ENCODE measurements at places on chromosomes 7 and 10.

GRCh38 chr10:13773496-13774170 lies 186.9 kb downstream of the PRPF18 start:
- DNase-seq: no peak

DNA sequence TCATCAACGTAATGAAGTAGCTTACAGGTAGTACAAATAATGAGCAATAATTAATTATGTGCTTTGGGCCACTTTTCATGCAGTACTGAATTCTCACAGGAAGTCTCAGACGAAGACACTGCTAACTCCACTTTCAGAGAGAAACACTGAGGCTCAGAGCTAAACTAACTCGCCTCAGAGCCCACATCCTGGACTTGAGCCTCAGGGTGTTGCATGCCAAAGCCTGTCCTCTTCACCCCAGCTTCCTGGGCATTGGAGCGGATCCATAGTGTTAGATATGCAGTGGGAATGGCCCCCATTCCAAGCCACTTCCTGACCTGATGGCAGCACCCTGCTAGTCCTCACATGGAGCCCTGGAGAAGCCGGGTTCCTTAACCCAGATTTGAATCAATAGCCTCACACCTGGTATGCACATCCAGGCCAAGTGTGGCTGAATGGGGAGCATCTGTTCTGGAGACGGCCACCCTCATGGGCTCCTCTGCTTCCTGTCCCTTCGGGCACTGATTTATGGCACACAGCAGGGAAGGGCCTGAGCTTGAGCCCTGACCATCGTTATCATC lies 265.1 kb upstream of the ZNF32 start:
- DNase-seq: no peak

- DNase-seq: no peak
These were observed 30.7 kb downstream of the CUL2 start for GRCh38 chr10:35059481-35059880.

DNA sequence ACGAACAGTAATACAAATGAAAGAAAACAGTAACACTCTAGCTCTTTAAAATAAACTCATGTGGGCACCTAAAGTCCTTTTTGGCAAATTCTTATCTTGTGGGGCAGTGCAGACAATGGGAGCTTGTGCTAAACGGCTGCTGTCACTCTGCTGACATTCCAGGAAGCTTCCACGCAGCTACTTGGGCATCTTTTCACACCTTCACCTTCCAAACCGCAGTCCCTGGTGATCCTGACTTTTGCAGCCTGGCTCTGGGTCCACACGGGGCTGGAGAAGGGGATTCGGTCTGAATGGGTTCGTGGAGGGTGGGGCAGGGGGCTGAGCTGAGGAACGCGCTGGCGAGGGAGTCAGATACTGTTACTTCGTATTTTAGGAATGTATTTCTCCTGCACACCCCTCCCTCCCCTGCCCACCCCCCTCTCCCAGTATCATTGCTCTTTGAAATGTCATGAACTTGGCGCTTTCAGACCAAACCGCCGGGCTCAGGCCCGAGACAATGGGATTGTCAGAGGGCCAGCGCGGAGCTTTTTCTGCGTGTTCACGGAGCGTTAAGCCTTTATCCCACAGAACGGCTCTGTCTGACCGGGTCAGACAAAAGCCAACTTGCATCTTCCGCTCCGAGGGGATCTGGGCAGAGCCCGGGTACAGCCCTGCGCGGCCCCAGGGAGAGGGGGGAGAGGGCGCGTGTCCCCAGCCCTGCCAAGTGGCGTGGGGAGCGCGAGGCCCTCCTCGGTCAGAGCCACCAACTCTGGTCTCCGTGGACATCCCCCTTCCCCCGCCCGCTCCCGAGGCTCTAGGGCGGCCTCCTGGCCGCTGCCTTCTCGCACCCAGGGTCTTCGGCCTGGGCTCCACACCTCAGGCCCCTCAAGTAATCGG lies 76.7 kb upstream of the EN2 start:
- no peak for DNase-seq

DNA sequence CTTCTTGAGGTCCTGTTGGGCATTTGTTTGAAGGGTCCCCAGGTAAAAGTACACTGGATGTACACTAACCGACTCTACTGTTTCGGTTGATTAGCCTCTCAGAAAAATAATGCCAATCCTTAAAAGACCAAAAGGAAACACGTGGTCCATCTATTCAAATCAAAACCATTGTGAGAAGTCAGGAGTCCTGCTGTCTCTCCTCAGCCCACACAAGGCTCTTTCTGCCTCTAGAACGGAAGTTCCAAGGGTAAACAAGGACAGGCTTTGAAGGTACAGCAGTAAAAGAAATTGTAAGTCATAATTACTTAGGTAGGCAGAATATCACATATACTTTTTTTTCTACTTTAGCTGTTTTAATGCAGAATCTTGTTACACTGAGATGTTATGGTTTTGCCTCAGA lies 71.7 kb upstream of the TPK1 start:
- no peak for DNase-seq

- DNase-seq: no peak
These were observed 134.3 kb downstream of the PLXNA4 start for GRCh38 chr7:132441935-132442334.

- no peak for DNase-seq
These were observed 10.6 kb downstream of the PLEKHS1 start for GRCh38 chr10:113762083-113762482.

- no peak for DNase-seq
These were observed 134.3 kb upstream of the PDE1C start for GRCh38 chr7:32204361-32205018.

- no peak for DNase-seq
These were observed 291.6 kb upstream of the KIAA1217 start for GRCh38 chr10:23917251-23917840.

- DNase-seq: no peak
These were observed 2.2 kb upstream of the DLX5 start for GRCh38 chr7:97026715-97027426.

GRCh38 chr10:53463539-53463938 lies 691.0 kb upstream of the MBL2 start:
- no peak for DNase-seq

DNA sequence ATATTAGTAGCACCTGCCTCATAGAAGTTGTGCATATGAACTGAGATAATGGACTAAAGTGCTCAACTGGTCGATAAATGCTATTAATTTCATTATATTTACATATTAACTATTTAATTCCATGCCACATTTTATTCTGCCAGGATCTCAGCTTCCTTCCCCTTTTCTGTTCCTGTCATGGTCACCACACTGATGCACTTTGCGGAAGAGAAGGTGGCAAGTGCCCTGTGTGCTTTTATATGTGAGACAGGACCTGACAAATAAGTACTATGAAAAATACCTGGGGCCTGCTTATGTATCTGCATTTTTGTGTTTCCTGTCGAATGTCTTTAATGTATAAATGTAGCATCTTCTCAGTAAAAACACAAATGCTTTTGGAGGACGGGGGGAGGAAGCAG lies 12.2 kb downstream of the ATP6V0E2 start:
- no peak for DNase-seq

DNA sequence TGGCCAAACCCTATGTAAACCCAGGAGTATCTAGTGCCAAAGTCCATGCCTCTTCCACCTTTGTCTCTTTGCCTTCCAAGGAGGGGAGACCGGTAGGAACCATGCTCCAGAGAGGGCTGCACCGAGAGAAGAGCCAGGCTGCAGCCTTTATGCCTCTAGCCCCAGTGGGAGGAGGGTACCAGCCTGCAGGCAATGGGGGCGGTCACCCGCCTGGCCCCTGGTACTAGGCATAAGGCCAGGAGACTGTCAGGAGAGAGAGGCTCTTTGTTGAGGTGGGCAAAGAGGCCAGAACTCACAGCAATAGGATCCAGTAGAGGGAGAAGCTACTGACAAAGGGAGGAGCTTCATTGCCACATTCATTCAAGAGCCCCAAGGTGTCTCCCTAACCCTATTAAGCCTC lies 146.6 kb upstream of the PDE1C start:
- no peak for DNase-seq

DNA sequence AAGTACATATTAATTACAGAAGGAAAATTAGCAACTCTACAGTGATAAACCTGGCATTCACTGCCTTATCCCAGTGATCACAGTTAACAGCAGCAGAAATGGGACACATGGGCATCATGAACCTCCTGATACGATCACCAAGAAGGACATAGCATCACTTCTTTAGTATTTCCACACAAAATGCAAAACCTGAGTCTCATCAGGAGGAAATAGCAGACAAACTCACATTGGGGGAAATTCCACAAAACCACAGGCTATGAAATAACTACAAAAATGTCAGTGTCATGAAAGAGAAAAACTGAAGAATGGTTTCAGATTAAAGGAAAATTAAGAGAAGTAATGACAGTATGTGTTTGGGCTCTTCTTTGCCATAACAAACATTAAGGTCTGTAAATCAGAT lies 12.0 kb upstream of the PURB start:
- DNase-seq: no peak

DNA sequence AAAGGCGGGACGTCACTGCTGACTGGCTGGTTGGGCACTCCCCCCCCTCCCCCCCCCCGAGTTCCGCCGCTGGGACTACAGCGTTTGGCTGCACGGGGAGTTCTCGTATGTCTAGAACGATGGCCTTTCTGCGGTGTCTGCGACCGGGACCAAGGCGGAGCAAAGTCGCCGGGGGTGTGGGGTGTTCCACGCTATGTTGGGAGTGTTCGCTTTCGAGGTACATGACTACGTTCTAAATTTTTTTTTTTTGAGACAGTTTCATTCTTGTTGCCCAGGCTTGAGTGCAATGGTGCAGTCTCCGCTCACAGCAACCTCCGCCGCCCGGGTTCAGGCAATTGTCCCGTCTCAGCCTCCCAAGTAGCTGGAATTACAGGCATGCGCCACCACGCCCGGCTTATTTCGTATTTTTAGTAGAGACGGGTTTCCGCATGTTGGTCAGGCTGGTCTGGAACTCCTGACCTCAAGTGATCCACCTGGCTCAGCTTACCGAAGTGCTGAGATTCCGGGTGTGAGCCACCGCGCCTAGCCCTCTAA lies 573 bp upstream of the IDI1 start:
- no peak for DNase-seq

- no peak for DNase-seq
These were observed 2.2 kb upstream of the ELN start for GRCh38 chr7:74025730-74026129.

GRCh38 chr10:128567551-128567950 lies 441.3 kb upstream of the MKI67 start:
- no peak for DNase-seq

DNA sequence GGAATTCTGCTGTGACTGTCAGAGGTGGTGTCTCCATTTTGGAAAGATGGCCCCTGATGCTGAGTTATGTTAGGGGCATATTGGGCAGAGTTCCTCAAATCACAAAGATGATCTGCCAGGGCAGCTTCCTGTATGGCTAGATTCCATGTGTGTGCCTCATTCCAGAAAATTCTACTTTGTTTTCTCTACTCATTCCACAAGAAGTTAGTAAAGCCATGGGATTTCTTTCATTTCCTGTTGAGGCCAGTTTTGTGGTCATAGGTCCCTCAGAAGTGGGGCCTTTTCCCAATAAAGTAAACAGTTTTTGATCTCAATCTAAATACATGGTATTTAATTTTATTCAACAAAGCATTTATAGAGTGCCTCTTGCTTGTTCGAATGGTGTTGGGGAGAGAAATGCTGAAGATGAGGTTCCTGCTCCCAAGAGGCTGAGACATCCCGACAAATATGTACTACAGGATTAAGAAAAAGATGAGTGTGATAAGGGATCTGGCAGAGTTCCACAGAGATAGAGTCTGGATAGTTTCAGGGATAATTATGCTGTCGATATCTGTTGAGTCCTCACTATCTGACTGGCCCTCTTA lies 33.0 kb downstream of the MINDY4 start:
- DNase-seq: no peak

DNA sequence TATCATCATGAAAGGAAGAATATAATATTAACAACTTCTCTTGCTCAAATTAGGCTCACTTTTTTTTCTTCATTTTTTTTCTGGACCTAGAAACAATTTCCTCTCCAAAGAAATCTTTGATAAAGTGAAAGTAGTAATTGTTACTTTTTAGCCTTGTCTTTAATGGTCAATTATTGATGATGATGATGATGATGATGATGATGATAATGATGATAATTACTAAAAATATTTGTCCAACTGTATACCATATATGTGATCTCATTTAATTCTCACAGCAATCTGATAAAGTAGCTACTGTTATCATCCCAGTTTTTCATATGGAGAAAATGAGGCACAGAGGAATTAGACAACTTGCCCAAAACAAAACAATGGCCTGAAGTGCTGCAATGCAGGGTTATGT lies 12.8 kb downstream of the PRKG1 start:
- DNase-seq: no peak

GRCh38 chr10:101226491-101227428 lies 2.5 kb downstream of the LBX1 start:
- no peak for DNase-seq

DNA sequence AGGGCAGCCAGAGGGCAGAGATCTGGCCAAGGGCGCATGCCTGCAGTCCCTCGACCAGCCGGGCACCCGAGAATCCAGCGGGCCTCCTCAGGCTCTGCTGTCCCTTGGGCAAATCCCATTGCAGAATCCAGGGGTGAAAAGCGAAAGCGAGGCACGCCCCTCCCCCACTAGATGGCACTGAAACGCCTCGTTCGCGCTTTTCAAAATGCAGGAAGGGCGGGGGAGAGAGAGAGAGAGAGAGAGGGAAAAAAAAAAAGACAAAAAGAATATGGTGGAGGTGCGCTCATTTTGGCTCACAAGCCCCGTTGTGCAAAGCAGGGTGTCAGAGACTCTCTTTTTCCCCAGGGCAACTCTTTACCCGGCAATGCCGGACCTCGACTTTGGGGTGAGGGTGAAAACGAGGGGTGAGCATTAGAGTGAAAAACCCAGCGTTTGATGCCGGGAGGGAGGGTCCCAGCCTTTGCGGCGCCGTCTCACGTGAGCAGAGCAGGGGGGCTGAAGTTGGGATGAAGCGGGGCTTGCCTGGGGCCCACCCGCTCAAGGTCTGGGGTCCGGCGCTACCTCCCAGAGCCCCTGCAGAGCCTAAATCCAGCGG lies 2.5 kb upstream of the TMEM178B start:
- peak; percentile 20 for DNase-seq

DNA sequence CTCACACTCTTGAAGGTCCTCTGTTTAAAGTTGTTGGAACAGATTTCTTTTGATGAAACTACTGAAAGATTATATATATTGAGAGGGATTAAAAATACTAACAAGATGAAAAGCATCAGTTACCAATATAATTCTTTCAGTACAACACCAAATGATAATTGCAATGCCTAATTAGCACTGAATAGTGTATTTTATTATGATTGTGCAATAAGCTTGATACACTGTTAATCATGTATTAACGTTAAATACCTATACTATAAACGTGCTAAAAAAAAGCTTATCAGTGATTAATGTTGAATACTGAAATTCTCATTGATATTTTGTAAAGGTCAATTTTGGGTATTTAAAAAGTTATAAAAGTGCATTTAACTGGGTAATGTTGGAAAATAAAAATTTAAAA lies 61.5 kb downstream of the HIBADH start:
- DNase-seq: no peak

DNA sequence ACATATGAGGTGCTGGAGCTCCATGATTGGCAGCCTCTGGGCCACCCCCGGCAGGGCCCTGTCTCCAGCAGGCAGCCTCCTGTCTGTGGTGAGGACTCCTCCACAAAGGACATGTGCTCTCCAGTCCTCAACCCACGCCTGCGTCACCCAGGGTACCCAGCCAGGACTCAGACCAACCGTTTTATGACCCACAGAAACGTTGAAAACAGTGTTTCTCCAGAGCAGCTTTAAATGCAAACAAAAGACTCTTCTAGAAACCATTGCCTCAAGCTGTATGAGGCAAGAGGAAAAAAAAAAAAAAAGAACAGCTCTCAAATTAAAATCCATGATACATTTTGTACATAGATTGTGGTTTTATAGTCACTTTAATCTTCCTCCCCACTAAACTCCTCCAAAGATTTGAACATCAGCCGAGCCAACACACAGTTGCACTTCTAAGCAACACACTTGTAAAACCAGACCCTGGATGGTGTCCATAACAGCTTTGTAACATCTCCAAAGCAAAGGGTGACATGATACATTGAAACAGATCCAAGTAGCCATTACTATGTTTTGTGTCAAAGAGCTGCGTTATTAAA lies 175.0 kb upstream of the LYZL2 start:
- DNase-seq: no peak
